ENCODE measurements at places on chromosomes 2 and 18. TPM values are rescaled to one million over a fixed set of nuclear protein-coding genes. Genes with fewer than 3 reads are reported as not detected.

Gene C1QL2
- polyA plus RNA-seq: not detected

Gene GALNT14
- polyA plus RNA-seq: not detected

Gene ANKRD62
- not detected for polyA plus RNA-seq

Gene CHPF
- polyA plus RNA-seq: 4.2 TPM

Gene ALK
- not detected for polyA plus RNA-seq

Gene SNTG2
- 1.2 TPM for polyA plus RNA-seq

Gene ZCCHC2
- polyA plus RNA-seq: 1.8 TPM

Gene SFT2D3
- polyA plus RNA-seq: 1.7 TPM

GRCh38 chr2:70978341-70979179 lies at the start of gene ANKRD53:
Gene ANKRD53, plus strand, starts transcription at chr2:70978630. Its CDS starts 16 bp downstream, at chr2:70978646.
- peaks cover 23% of the 10 kb centered on the region for H3K4me1 ChIP-seq
- peak within 1 kb of the TSS; percentile 90 for H3K4me3 ChIP-seq
- H3K36me3 ChIP-seq: no peaks in the 10 kb centered on the region
- H3K27ac ChIP-seq: peak within 1 kb of the TSS; percentile 94
- peak; percentile 35 for DNase-seq

DNA sequence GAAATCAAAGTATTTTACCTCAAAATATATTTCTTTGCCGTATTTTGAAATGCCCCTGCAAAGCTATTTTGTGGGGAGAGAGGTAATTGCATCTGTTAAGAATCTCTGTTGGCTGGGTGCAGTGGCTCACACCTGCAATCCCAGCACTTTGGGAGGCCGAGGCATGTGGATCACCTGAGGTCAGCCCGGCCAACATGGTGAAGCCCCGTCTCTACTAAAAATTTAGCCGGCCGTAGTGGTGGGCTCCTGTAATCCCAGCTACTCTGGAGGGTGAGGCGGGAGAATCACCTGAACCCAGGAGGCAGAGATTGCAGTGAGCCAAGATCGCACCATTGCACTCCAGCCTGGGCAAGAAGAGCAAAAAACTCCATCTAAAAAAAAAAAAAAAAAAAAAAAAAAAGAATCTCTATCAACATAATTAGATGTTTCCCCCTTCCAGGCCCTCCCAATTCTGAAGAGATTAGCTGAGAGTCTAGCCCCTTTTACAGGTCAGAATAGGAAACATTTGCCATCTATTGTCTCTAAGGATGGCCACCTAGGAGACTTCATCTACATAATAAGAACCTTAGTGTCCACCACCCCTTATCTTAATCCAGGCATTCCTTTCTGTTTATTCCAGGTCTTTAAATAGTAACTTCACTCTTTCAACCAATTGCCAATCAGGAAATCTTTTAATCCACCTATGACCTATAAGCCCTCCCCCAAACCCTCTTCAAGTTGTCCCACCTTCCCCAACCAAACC lies 3.5 kb upstream of the TRAPPC8 start:
- no peaks in the 10 kb centered on the region for H3K27me3 ChIP-seq
- H3K36me3 ChIP-seq: peaks cover 1% of the 10 kb centered on the region
- H3K4me1 ChIP-seq: peaks cover 18% of the 10 kb centered on the region
- H3K27ac ChIP-seq: peak overlapping the region; percentile 19

GRCh38 chr2:86464652-86465051 lies 23.5 kb downstream of the KDM3A start:
- no peaks in the 10 kb centered on the region for H3K27me3 ChIP-seq
- no peak for DNase-seq
- H3K4me1 ChIP-seq: peaks cover 48% of the 10 kb centered on the region
- peaks cover 30% of the 10 kb centered on the region for H3K36me3 ChIP-seq
- H3K4me3 ChIP-seq: no peak overlapping the region

DNA sequence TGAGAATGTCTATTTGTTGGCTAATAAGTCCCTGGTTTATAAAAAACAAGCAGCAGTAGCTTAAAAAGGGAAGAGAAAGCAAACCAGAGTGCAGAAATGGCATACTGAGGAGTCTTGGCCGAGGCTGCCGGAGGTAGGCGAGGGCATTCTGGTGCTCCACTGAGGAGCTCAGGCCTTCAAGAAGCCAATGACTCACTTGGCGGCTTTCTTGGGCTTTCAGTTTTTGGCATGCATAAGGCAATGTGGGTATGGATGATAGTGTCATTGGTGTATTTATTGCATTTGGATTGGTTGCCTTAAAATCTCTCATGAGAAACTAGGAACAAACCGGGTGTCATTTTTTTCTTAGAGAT lies 119.6 kb upstream of the ARL5A start:
- peaks cover 3% of the 10 kb centered on the region for H3K36me3 ChIP-seq
- H3K4me1 ChIP-seq: peaks cover 11% of the 10 kb centered on the region
- H3K27me3 ChIP-seq: peaks cover 26% of the 10 kb centered on the region
- no peak for DNase-seq
- no peak overlapping the region for H3K27ac ChIP-seq

GRCh38 chr2:144513388-144514101 lies 6.4 kb downstream of the ZEB2 start:
- H3K4me3 ChIP-seq: peak overlapping the region; percentile 32
- H3K27me3 ChIP-seq: peaks cover 19% of the 10 kb centered on the region
- peaks cover 7% of the 10 kb centered on the region for H3K4me1 ChIP-seq

- peaks cover 22% of the 10 kb centered on the region for H3K36me3 ChIP-seq
- peaks cover 1% of the 10 kb centered on the region for H3K4me1 ChIP-seq
- no peak for DNase-seq
- no peaks in the 10 kb centered on the region for H3K27me3 ChIP-seq
Measured at GRCh38 chr2:48464264-48464795, 65.6 kb upstream of the STON1 start.

DNA sequence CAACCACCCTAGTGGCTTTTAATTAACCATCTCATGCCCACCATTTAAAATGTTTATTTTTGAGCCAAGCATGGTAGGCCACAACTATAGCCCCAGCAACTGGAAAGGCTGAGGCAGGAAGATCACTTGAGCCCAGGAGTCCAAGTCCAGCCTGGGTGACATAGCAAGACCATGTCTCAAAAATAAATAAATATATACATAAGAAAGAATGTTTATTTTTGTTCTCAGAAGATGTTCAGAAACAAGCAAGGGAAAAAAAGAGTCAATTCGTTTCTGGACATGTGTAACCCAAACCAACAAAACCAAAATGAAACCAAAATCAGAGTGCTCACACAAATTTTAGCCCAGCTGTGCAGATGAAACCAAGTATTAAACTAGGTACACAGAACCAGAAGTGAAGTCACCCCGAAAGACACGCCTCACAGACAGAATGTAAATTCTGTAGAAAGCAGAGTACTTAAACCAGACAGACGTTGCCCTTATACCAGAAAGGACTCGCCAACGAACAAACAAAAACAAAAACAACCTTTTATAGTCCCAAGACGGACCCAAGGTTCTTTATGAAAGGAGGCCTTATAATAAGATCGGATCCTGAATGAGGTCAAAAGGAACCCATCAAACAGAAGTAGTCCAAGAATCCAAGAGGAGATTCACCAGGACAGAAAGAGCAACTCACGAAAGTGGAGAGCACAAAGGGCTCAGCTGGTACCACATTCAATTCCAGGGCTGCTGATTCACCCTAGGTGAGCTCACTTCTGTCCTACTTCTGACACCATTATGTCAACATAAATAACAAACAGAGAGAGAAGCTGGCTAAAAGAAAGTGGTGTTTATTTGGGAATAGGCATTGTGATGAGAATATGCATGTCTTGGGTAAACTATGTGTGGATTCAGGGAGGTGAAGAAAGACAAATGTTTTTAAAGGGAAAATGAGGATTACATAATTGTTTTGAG lies 31.8 kb upstream of the MTCL1 start:
- H3K4me3 ChIP-seq: no peak overlapping the region
- no peaks in the 10 kb centered on the region for H3K4me1 ChIP-seq
- no peaks in the 10 kb centered on the region for H3K36me3 ChIP-seq
- no peak for DNase-seq
- H3K27me3 ChIP-seq: no peaks in the 10 kb centered on the region
- H3K27ac ChIP-seq: no peak overlapping the region

DNA sequence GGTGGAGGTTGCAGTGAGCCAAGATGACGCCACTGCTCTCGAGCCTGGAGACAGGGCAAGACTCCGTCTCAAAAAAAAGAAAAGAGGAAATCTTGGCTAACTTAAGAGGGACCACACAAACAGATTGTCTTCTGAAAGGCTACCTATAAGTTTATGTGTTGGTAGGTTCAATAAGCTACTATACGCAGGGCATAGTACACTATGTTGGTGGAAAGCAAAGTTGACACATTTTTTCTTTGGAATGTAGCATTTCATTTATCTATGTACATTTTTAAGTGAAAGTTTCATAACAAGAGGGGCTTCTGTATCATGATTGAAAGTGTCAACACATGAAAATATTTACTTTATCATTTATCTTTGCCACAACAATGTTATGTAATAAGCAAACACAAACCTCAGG lies 752.6 kb upstream of the ACVR2A start:
- H3K36me3 ChIP-seq: no peaks in the 10 kb centered on the region
- no peak for DNase-seq
- H3K27me3 ChIP-seq: peaks cover 10% of the 10 kb centered on the region
- no peak overlapping the region for H3K4me3 ChIP-seq

- peak overlapping the region; percentile 92 for H3K4me3 ChIP-seq
- peaks cover 3% of the 10 kb centered on the region for H3K36me3 ChIP-seq
- H3K4me1 ChIP-seq: peaks cover 22% of the 10 kb centered on the region
- DNase-seq: no peak
- peak overlapping the region; percentile 89 for H3K27ac ChIP-seq
Measured at GRCh38 chr18:3596637-3597384, 146.8 kb downstream of the TGIF1 start.

DNA sequence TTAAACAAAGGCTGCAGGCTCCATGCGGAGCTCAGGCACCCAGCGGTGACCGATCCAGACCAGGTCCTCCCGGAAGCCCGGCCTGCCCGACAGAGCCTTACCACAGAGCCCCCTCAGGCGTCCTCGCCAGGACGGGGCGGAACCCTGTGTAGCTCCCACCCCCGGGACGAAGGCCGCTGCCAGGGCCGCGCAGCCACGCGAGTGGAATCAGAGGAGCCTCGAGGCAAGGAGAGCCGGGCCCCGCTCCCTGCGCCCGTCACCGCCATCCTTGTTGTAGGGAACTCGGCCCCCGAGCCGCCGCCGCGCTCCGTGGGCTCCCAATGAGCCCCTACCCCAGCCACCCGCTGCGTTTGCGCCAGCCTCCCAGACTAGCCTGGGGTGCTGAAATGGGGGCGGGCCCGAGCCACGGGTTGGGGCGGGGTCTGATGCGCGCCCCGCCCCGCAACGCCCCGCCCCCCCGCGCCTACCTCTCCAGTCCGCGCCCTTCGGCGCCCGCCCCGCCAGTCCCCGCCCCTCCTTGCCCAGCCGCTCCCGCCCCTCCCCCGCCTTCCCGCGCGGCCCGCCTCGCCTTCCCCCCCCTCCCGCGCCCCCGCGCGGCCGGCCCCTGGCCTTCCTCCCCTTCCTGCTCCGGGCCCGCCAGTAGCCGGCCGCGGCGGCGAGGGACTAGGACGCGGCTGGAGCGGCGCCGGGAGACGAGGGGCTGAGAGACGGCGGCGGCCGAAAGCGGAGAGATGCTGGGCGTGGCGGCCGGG lies at the start of gene LIMS1:
Gene LIMS1 (plus strand): TSS at position 639 of the 752 bp plus-strand sequence. CDS start 93 bp downstream, at position 732.
- peaks cover 2% of the 10 kb centered on the region for H3K36me3 ChIP-seq
- peak within 1 kb of the TSS; percentile 95 for H3K4me3 ChIP-seq
- DNase-seq: peak; percentile 61
- peaks cover 11% of the 10 kb centered on the region for H3K4me1 ChIP-seq
- H3K27me3 ChIP-seq: no peaks in the 10 kb centered on the region
- H3K27ac ChIP-seq: peak within 1 kb of the TSS; percentile 91

- H3K27ac ChIP-seq: no peak overlapping the region
- H3K4me1 ChIP-seq: no peaks in the 10 kb centered on the region
- no peaks in the 10 kb centered on the region for H3K27me3 ChIP-seq
- DNase-seq: no peak
Measured at GRCh38 chr2:50515638-50516037, 516.3 kb downstream of the NRXN1 start.

DNA sequence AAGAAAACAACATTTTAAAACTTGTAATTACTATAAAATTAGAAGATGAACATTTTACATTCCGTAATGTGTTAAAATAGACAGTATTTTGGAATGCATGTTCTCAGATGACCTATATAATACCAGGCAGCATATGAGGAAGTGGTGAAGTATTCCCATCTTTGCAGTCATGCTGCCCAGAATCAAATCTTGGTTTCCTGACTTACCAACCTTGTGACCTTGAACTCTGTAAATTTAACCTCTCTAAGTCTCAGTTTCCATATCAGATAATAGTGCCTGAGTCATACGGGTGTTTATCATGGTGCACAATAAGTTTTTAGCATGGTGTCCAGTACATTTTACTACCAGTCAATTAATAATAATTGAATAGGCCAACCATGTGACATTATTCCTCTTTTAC lies 7.3 kb upstream of the GALM start:
- H3K27me3 ChIP-seq: no peaks in the 10 kb centered on the region
- DNase-seq: no peak
- no peak overlapping the region for H3K4me3 ChIP-seq

- H3K4me1 ChIP-seq: no peaks in the 10 kb centered on the region
- no peak for DNase-seq
- H3K4me3 ChIP-seq: no peak overlapping the region
- peaks cover 9% of the 10 kb centered on the region for H3K27me3 ChIP-seq
- peak overlapping the region; percentile 51 for H3K27ac ChIP-seq
- H3K36me3 ChIP-seq: peaks cover 14% of the 10 kb centered on the region
Measured at GRCh38 chr2:38106405-38107094, 30.6 kb upstream of the CYP1B1 start.

DNA sequence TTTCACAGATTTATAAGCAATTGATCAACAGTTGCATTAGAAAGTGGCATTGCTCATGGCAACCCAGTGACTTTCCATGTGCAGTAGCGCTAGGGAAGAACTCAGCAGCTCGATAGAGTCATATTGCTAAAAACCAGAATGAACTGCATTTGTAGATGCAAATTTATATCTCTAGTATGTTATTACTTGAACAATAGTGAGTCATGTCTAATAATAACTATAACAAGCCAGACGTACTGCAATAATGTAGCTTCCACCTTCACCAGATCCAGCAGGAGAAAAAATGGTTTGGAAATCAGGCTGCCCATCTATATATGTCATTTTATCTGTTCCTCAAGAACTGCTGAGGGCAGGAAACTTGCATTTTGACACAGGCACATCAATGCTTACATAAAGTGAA lies 66.5 kb upstream of the FIGN start:
- no peak overlapping the region for H3K4me3 ChIP-seq
- H3K36me3 ChIP-seq: no peaks in the 10 kb centered on the region
- no peak overlapping the region for H3K27ac ChIP-seq
- H3K27me3 ChIP-seq: no peaks in the 10 kb centered on the region

- no peak for DNase-seq
- H3K4me1 ChIP-seq: no peaks in the 10 kb centered on the region
- no peaks in the 10 kb centered on the region for H3K27me3 ChIP-seq
Measured at GRCh38 chr2:7356909-7357584, 439.8 kb downstream of the RNF144A start.

GRCh38 chr2:127857265-127857808 lies 618 bp downstream of the POLR2D start:
- H3K4me3 ChIP-seq: peak overlapping the region; percentile 97
- peaks cover 65% of the 10 kb centered on the region for H3K4me1 ChIP-seq
- H3K36me3 ChIP-seq: peaks cover 3% of the 10 kb centered on the region
- no peaks in the 10 kb centered on the region for H3K27me3 ChIP-seq

DNA sequence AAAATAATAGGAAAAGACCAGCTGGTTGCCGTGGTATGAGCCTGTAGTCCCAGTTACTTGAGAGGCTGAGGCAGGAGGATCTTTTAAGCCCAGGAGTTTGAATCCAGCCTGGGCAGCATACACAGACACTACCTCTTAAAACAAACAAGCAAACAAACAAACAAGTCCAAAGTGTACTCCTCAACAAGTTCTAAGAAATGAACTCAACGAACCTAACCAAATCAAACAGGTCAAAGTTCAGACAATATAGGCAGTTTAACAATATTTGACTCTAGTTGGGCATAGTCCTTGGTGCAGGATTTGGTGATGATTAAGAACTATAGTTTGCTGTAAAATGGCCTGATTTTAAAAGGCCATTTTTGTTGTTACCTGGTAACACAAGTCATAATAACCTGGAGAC lies 41.9 kb upstream of the RHOB start:
- no peak overlapping the region for H3K27ac ChIP-seq
- DNase-seq: no peak
- no peaks in the 10 kb centered on the region for H3K27me3 ChIP-seq
- peaks cover 22% of the 10 kb centered on the region for H3K36me3 ChIP-seq
- no peak overlapping the region for H3K4me3 ChIP-seq
- no peaks in the 10 kb centered on the region for H3K4me1 ChIP-seq
